Caudate nucleus (tissue), 63 donors: ENCODE measurements at places on chromosomes 5 and 9.

DNA sequence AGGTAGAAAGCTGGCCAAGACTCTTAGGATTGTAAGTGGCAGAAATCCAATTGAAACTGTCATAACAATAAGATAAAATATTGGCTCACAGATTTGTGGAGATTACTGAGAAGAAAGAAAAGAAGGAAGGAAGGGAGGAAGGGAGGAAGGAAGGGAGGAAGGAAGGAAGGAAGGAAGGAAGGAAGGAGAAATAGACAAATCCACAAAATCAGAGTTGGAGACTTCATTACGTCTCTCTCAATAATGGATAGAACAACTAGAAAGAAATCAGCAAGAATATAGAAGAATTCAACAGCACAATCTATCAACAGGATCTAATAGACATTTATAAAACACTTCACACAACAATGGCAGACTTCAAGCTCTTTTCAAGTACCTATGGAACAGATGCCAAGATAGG is 17.9 kb upstream of the PAM start:
- no peak for DNase-seq

DNA sequence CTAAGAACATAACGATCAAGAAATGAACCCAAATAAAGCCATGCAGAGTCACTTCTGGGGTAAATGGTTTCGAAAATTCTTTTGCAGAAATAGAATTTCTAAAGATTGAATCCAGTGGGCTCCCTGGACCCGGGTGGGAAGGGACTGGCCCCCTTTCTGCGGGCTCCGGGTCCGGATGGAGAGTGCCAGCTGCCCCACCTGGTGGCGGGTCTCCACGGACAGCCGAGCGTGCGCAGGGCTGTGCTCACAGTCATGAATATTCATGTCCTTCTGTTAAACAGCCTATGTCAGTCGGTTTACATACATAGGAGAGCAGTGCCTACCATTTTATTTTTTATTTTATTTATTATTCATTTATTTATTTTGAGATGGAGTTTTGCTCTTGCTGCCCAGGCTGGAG is 4.7 kb upstream of the PPP1R26 start:
- peak; percentile 11 for DNase-seq

DNA sequence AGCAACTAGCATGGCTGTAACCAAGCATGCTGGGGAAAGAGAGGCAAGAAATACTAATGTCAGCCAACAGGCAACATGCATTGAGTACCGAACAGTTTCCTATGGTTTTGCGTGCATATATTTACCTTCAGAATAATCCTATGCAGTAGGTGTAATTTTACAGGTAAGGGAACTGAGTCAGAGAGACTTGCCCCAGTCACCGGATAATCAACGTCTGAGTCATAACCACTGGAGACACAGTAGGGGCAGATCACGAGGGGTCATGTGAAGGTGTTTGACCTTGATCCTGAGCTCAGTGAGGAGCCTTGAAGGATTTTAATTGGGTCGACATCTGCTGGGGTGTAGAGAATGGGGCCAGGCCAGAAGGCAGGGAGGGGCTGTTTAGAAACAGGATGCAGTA is 13.4 kb upstream of the TSC1 start:
- DNase-seq = no peak

DNA sequence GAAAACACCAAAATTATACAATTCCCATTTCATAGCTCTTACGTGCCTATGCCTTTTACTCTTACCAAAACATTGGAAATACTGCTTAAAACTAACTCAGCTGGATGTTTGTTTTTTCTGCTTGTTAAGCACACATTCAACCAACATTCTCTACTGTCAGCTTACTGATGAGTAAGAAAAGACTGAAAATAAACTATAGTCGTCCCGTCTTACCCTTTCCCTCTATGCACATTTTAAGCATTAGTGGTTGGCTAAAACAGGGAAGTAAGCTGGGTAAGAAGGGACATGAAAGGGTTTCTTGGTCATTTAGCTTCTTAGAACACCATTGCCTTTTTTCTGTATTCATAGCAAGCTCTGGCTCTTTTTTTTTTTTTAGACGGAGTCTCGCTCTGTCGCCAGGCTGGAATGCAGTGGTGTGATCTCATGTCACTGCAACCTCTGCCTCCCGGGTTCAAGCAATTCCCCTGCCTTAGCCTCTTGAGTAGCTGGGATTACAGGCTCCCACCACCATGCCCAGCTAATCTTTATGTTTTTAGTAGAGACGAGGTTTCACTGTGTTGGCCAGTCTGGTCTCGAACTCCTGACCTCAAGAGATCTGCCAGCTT is 232.1 kb upstream of the PCSK5 start:
- no peak for DNase-seq

- peak; percentile 42 for DNase-seq
Measured at GRCh38 chr9:131579789-131580211, 34.5 kb downstream of the PRRT1B start.

DNA sequence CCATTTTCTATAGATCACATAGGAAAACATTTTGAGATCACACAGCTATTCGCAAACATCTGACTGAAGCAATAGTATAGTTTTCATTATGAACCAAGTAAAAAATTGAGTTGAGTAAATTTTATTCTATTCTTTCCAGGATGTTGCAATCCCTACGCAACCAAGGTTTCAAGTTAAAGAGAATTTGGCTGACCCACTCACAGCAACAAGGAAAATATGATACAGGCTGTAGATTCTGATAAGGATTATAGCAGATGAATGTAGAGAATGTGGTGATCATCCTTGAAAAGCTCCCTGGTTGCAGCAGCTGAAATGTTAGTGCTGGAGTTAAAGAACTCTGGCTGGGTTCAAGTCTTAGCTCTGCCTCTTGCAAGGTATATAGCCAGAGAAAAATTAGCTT is 4.7 kb downstream of the ABCA1 start:
- DNase-seq = no peak

GRCh38 chr5:173050791-173051190 is 5.4 kb upstream of the CREBRF start:
- DNase-seq = no peak

GRCh38 chr9:68950689-68951088 is 63.2 kb downstream of the PRKACG start:
- no peak for DNase-seq

DNA sequence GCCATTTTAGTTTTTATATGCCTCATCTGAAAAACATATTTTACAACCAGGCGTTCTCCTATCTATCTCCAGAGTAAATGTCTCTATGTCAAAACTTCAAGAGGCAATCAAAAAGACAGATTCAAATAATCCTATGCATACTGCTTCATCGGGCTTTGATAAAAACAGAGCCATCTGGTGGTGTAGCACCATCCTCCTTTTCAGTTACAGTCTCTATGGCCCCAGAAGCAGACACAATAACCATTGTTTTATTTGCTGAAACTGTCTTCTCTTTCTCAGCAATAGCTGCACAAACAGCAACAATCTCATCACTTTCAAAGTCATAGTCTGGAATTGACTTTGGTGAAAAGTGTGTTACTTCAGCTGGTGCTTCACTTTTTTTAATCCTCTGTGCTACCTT is 36.3 kb downstream of the PTGER4 start:
- DNase-seq = no peak

DNA sequence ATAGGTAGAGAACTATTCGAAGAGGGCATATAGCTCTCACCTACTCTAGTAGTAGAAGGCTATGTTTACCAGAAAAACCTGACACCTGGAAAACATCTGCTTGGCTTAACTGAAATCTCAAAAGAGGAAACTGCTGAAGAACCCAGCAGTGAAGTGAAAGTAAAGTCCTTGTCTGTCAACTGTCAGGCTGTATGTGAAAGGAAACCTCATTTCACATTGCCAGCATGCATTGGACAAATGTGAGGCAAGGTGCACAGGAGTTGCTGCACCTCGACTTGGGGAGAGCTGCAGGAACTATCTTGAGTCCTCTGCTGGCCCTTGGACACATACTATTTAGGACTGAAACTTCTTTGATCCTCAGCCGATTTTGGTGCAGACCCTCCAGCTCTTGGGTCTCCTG is 53.3 kb downstream of the NREP start:
- no peak for DNase-seq

DNA sequence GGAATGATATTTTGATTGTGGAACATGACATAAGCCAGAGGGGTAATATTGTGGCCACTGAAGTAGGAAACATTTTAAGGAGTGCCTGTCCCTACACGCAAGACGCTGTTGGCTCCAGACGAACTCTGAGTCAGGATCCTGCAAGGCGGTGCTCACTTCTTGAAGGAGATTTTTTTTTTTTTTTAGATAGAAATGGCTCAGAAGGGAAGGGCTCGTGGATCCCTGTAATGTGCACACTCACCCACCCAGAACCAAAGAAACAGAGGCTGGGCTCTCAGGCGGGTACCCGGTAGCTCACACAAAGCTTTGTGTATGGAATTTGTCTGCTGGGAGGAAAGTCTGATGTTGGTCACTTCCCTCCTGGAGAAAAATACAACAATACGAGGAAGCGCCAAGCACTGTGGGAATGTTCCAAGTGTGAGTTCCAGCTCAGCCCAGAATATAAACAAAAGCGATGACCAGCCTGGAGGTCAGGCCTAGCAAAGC is 25.7 kb downstream of the RAPGEF1 start:
- no peak for DNase-seq

DNA sequence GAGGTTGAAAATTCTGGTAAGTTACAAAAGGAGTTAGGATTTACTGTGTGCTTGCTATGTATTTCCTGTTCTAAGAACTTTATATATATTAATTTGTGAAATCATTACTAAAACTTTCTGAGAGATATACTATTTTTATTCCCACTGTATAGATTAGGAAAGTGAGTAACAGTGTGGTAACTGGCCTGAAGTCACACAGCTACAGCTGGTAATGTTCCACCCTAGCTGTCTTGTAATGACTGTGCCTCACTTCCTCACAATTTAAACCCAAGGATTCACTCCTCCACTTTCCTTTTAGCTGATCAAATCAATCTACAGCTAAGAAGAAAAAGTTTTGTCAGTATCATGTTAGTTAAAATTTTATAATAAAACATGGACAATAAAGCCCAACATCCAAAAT is 278.8 kb downstream of the GAS1 start:
- DNase-seq = no peak

- DNase-seq = no peak
Measured at GRCh38 chr5:164809821-164810220, 1304.4 kb downstream of the MAT2B start.

DNA sequence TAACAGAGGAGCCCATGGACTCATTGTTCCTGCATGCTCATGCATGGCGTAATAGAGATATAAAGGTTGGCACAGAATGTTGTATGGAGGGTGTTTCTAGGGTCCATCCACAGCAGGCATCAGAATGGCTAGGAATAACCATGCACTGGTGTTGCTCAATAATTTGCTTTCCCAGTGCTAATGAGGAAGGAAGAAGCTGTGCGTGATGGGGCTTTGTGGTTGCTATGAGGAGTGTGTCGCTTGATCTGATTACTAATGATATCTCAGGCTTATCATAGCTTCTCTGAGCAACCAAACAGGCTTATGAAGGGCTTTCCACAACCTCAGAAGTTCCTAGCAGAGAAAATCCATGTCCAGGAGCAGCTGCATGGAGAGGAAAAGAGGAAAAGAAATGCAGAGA is 151.3 kb upstream of the TRPC7 start:
- no peak for DNase-seq

GRCh38 chr5:89991592-89991991 is 418.0 kb downstream of the CETN3 start:
- no peak for DNase-seq

DNA sequence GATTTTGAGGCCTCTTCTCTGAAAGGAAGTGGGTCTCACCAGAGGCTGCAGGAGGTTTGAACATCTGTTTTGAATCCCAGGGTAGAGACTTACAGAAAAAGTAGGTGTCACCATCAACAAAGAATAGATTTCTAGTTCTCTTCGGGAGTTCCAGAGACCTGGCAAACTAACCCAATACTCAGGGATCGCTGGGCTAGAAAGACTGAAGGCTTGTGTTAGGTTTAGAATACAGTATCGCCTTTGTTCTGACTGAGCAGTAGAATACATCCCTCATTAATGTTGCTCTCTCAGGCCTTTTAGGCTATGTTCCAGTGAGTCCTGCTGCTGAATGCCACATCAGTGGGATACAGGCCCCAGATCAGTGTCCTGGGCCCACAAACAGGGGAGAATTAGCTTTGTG is 27.2 kb downstream of the RUSC2 start:
- DNase-seq = peak; percentile 69

DNA sequence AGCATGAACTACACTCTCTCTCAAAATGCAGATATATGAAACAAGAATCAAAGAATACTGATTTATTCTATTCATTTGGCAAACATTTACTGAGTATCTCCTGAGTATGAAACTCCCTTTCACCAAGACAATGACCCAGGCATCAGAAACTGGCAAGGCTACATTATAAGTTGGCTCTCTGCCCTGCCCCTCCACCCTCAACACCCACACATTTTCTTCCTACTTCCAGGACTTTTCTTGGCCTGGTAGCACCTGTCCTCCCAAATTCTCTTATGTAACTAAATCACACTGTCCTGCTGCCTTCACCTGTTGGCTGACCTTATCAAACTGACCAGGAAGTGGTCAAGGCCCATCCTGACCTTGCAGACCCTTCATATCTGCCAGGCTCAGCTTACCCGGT is 3.5 kb downstream of the RASEF start:
- no peak for DNase-seq

DNA sequence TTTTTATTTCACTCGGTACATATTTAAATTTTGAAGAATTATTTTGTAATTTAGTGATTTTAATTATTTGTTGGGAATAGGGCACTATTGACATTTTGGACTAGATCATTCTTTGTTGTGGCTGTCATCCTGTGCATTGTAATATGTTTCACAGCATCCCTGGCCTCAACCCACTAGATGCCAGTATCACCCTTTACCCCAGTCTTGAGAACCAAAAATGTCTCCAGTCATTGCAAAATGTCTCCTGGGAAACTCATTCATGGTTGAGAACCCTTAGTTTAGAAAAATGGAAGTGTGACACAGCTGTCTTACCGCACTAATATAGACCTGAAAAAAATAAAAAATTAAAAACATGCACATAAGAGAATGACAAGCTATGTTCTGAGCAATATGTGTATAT is 88.4 kb upstream of the CCDC152 start:
- no peak for DNase-seq

GRCh38 chr5:140801494-140801841 is 611 bp downstream of the PCDHA3 start:
- DNase-seq = no peak

DNA sequence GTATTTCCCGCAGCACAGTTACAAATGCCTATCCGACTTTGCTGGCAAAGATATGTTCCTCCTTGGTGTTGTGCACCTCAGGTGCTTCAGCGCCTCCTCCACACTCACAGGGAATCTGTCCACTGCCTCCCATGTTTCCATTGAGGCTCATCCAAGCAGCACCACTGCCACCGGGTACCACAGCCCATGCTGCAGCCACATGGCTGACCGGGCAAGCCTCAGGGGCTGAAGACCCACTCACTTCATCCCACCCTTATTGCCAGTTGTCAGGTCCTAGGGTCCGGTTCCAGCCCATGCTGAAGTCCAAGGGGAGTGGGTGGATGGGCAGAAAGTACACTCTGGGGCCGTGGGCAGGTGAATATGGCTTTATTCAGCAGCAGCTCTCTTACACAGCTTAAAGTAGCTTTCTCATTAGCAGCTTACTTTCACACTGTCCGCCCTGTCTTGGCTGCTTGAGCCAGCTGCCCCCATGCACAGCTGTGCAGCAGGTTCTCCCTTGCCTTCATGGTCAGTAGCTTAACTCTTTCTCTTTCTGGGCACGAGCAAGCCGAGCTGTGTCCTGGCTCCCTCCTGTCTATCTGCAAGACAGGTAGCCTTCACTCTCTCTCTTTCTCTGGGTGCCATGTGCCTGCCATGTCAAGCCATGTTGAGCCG is 1052.3 kb downstream of the PTPRD start:
- no peak for DNase-seq

GRCh38 chr5:56656846-56657726 is 158.3 kb upstream of the MAP3K1 start:
- no peak for DNase-seq
